ENCODE measurements at places on chromosomes 6 and 20.

GRCh38 chr20:52497731-52498130 lies 306.2 kb upstream of the ZFP64 start:
- peak; percentile 38 for DNase-seq

- DNase-seq = peak; percentile 20
Measured at GRCh38 chr6:73942592-73943186, 246.7 kb downstream of the CD109 start.

DNA sequence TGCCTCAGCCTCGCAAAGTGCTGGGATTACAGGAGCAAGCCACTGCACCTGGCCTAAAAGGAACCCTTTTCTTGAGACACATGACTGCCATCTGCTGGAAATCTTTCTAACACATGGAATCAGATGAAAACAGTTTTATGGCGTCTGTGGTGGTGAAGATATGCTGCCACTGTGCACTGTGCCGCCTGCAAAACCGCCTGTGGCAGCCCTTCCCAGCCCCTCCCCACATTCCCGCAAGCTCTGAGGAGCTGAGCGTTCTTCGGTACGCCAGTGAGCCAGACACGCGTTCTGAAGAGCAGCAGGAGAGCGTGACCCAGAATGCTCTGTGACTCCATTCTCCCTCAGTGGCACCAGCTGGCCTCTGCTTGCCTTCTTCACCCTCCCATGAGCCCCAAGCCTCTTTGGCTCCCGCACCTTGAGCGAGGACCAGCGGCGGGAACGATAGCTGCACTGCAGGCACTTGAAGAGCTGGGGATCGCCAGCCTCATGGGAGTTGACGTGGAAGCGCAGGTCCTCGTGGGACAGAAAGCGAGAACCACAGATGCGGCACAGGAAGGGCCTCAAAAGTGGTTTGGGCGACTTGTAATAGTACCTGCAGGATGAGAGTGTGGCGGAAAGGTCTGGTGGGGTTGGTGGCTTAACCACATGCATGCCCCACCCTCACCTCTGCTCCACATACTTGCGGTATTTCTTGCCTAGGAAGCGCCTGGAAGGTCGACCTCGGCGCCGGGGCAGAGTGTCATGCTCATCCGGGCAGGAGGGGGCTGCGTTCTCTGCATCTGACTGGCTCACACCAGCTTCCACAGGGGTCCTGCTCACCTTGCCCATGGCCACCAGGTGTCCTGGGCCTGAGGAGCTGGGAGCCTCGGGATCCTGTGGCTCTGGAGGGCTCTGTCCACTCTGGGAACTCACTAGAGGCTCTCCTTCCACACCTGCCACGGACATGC lies 8.7 kb downstream of the ZNF335 start:
- peak; percentile 77 for DNase-seq

GRCh38 chr20:58922036-58922435 lies 59.0 kb upstream of the NELFCD start:
- no peak for DNase-seq

GRCh38 chr20:16415071-16416053 lies 157.9 kb downstream of the KIF16B start:
- DNase-seq = peak; percentile 62

GRCh38 chr20:19129306-19129705 lies 83.1 kb upstream of the SLC24A3 start:
- no peak for DNase-seq

GRCh38 chr6:43779852-43780236 lies 9.8 kb downstream of the VEGFA start:
- DNase-seq = no peak

DNA sequence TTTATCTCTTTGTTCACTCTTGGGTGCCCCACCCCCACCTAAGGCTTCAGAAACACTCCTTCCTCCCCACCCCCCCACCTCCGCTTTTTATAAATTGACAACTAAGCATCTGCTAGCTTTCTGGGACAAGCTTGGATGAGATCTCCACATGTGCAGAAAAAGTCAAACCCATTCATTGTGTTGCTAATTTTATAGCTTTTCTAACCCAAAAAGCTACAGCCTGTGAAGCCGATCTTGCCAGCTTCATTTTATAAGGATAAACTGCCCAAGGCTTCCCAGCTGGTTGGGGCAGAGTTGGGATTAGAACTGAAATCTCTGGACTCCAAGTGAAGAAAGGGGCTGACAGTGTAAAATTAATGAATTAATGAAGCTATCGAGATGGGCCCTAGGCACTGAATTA lies 24.1 kb downstream of the BPIFB4 start:
- no peak for DNase-seq

DNA sequence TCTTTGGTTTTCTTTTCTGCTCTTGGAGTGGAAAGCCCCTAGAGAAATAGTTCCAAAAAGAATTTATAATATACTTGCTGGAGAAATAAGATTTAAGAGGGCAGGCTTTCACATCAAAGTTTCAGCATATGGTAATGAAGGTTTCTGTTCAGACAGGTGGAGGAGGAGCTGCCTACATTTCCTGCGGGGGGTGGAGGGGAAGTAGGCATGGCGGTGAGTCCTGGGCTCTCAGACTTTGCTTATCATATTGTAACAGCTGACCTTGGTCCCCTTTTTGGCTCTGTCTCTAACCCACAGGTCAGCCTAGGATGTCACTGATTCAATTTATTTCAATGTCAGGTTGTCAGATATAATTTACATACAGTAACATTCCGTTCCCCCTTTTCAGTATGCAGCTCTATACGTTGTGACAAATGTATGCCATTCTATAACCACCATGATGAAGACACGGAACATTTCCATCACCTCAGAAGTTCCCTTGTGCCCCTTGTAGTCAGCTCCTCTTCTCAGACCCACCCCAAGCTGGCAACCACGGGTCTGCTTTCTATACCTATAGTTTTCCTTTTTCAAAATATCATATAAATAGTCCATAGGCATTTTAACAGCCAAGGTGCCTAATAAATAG lies 77.6 kb upstream of the GGTLC1 start:
- DNase-seq = no peak

DNA sequence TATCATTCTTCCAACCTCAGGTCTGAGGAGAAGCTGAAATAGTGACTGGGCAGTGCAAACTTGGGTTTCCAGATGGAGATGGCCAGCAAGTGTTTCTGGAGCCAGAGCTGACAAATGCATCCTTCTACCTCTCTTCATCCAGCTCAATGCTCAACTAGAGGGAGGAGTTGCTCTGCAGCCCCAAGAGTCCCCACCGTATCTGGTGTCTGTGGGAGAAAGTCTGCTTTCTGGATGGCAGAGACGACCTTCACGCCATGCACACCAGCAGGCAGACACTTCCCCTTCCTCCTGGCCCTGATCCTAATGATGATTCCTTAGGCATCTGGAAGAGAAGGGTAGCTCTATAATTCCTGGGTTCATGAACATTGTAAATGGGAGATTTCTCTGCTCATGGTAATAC lies 127.4 kb upstream of the SPACA1 start:
- DNase-seq = no peak

DNA sequence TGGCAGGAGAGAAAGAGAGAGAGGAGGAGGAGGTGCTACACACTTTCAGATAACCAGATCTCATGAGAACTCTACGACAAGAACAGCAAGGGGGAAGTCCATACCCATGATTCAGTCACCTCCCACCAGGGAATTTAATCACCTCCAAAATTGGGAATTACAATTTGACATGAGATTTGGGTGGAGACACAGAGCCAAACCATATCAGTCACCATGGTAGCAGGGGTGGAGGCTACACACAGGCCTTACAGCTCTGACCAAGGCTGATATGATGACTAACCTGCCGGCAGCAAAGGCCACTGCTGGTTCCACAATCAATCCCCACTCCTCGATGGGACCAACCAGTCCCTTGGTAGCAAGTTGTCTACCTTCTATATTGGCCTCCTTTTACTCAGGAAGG lies 13.6 kb upstream of the RBM24 start:
- no peak for DNase-seq

DNA sequence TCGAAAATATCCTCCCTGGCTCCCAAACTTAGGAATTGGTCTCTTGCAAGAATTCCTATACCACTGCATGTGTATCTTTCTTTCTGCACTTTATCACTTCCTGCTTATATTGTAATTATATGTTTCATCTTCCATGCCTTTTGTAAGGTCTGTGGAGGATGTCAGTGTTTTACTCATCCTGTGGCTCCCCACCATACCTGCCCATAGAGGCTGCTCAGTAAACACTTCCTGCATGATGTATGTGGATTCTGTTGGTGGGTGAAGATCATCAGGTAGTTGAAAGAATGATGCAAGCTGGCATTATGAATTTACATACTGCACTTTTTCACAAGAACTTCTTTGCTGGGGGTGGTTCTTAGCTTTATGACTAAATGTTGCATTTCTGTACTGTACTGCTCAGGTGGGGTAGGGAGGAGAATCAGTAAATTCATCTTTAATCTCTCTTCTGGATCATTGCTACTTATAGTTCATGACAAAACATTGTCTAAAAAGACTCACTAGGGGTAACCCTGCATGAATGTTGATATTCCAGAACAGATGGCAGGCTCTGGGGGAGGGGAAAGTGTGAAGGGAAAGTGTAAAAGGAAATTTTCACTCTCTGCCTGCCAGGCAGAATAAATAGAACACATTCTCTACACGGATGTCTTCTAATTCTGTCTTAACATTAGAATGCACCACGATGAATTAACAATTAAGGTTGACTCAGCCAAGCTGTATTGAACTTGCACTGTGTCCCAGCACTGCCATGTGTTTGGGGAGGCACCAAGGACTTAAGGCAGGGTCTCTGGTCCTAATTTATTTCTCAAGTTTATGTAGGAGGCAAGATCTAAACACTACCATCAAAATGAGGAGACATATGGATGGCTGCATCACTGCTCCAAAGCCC lies 36.0 kb upstream of the KLHL31 start:
- DNase-seq = no peak

DNA sequence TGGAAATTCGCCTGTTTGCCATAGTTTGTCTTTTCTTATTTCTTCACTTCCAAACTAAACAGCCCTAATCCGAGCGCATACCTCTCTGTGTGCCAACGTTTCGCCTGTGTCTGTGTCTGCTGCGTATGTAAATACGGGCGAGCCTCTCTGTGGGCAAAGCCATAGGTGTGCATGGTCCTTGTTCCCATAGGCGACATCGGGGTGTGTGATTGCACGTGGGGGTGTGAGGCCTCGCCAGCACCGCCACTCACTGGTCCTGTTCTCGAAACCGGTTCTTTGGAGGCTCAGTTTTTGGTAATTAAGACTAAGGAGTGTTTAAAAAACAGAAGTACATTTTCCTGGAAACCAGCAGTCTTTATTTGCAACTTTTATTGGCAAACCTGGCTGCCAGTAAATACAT lies 6.0 kb upstream of the FOXC1 start:
- DNase-seq = no peak

GRCh38 chr6:3391902-3392458 lies 64.9 kb downstream of the SLC22A23 start:
- no peak for DNase-seq

DNA sequence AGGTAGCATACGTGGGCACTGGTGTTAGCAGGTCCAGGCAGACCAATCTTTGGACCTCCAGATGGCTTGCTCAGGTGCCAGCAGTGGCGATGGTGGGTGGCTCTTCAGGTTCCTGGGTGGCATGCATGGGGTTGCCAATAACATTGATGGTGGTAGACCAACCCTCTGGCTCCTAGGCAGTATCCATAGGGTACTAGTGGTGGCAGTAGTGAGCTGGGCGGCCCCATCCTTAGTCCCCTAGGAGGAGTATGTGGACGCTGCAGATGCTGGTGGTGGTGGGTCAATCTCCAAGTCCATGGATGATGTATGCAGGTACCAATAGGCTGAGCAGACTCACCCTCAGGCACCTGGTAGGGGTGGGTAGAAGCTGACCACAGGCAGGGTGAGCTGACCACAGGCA lies 70.6 kb downstream of the ZC2HC1B start:
- DNase-seq = no peak

Data from choroid plexus epithelial cell (primary cell).